ENCODE measurements at places on chromosomes 16 and 17.

- no peak for DNase-seq
Observed at GRCh38 chr17:70857351-70857750, 688.0 kb downstream of the KCNJ2 start.

DNA sequence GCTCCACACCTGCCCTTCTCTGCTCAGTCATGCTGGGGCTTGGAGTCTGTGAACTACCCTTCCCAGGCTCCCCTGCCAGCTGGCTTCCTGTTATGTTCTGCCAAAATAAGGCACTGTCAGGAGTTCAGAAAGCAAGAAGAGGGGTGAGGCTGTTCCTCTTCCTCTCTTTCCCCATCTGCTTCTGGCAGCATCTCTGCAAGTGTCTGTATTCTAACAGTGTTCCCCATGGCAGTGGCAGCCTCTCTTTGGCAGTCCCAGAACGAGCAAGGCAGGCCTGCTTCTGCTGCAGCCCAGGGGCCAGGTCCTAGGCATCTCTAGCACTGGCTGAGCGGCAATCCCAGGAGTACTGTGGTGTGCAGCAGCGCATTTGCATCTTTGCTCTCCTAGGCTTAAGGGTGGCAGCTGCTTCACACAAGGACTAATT lies 219.1 kb downstream of the STX8 start:
- no peak for DNase-seq

DNA sequence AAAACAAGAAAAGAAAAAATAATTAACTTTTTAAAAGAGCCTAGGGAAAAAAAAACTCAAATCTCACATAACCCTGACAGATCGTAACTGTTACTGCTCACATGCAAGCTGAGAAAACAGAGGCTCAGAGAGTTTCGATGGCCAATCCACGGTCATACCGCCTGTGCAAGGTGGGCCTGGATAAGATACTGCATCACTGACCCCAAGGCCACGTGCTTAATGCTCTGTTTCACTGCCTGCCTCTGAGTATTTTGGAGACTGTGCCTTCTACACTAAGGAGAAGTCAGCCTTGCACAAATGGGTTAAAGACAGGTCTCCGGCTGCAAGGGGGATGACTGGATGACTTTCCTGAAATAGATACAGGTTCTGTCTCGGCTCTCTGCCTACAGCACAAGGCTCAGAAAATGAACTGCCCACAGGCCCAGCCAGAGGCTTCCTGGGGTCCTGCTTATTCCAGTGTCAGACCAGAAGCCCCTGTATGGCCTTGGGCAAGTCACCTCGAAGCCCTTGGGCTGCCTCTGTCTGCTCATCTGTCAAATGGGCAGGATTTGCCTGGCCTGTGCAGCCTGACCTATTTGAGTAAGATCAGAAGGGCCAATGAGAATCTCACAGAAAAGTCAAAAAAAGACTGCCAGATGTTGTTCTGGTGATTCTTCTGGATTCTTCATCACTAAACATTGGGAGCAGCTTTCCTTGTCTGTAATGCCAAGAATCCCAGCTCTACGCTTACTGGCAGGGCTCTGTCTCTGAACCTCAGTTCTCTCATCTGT lies 25.8 kb downstream of the CNGB1 start:
- DNase-seq: no peak

DNA sequence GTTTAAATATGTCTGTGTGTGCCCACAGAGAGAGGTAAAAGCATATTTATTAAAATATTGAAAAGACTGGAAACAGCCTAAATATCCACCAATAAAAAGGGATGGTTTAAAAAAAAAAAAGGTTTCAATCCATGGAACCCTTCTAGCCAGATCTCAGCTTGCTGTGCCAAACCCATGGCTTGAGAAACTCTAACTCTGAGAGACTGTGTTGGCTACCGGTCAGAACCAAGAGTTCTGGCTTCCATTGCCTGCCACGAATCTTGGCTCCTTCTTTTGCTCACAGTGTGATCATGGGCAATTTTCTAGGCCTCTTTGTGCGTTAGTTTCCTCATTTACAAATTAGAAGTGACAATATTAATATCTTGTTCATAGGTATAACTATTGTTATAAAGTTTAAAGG lies 201.3 kb upstream of the IRX3 start:
- no peak for DNase-seq

DNA sequence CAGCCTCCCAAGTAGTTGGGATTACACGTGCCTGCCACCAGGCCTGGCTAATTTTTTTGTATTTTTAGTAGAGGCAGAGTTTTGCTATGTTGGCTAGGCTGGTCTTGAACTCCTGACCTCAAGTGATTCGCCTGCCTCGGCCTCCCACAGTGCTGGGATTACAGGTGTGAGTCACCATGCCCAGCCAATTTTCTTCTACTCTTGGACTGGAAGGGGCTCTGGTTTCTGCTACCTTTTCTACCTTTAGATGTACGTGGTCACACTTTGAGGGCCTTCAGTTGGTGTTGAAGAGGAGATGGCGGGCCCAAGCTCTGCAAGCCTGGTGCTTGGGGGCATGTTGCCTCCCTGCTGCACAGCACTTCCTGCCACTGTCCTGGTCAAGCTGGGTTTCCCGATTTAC lies 173.6 kb downstream of the PRKCA start:
- peak; percentile 43 for DNase-seq

GRCh38 chr16:54070789-54071343 lies 215.7 kb downstream of the IRX3 start:
- no peak for DNase-seq

Measured in activated CD4-positive, alpha-beta T cell treated with anti-CD3 and anti-CD28 coated beads for 48 hours (primary cell).